IMR-90 (cell line): ENCODE measurements at places on chromosomes 5 and 9. TPM values are rescaled to one million over a fixed set of nuclear protein-coding genes. Genes with fewer than 3 reads are reported as not detected.

Gene ADAMTSL1
- 49.2 and 62.2 TPM in 2 replicates for total RNA-seq

Gene SLC44A1
- 19.4 and 21.7 TPM in 2 replicates for total RNA-seq

GRCh38 chr9:134165357-134166315, 1.3 kb upstream of the RNU6ATAC start:
- no peak overlapping the region for H3K27ac ChIP-seq
- H3K36me3 ChIP-seq: no peaks in the 10 kb centered on the region
- H3K4me3 ChIP-seq: no peak overlapping the region
- peaks cover 5% of the 10 kb centered on the region for H3K4me1 ChIP-seq
- peak; percentile 19 for DNase-seq

- no peaks in the 10 kb centered on the region for H3K36me3 ChIP-seq
- H3K27me3 ChIP-seq: no peaks in the 10 kb centered on the region
- H3K4me1 ChIP-seq: peaks cover 4% of the 10 kb centered on the region; the same call in 1 of the 2 replicates
- H3K4me3 ChIP-seq: no peak overlapping the region
- no peak for DNase-seq
These were observed 55.2 kb downstream of the PLK2 start for GRCh38 chr5:58404734-58405133.

GRCh38 chr9:93546356-93546755, 30.0 kb upstream of the PHF2 start:
- no peaks in the 10 kb centered on the region for H3K4me1 ChIP-seq
- H3K36me3 ChIP-seq: peaks cover 28% of the 10 kb centered on the region
- no peak overlapping the region for H3K27ac ChIP-seq
- H3K27me3 ChIP-seq: no peaks in the 10 kb centered on the region
- DNase-seq: no peak
- no peak overlapping the region for H3K4me3 ChIP-seq

DNA sequence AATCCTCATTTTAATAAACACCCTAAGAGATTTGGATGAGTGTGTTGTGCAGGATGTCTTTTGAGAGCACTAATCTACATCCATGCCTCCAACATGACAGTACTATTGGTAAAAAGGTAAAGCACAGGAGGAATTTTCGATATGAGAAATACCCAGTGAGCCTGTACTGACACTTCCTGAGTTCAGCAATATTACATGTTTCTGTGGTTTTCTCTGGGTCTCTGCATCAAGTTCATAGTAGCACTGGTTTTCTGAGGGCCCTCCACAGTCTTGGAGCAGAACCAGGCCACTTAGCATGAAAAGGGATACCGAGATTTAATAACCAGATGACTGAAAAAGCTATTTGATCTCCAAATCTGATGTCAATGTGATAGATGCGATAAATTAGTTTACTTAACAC, 524.1 kb downstream of the TMEM38B start:
- no peaks in the 10 kb centered on the region for H3K4me1 ChIP-seq
- H3K27me3 ChIP-seq: no peaks in the 10 kb centered on the region
- H3K27ac ChIP-seq: no peak overlapping the region
- no peak for DNase-seq
- H3K4me3 ChIP-seq: no peak overlapping the region

DNA sequence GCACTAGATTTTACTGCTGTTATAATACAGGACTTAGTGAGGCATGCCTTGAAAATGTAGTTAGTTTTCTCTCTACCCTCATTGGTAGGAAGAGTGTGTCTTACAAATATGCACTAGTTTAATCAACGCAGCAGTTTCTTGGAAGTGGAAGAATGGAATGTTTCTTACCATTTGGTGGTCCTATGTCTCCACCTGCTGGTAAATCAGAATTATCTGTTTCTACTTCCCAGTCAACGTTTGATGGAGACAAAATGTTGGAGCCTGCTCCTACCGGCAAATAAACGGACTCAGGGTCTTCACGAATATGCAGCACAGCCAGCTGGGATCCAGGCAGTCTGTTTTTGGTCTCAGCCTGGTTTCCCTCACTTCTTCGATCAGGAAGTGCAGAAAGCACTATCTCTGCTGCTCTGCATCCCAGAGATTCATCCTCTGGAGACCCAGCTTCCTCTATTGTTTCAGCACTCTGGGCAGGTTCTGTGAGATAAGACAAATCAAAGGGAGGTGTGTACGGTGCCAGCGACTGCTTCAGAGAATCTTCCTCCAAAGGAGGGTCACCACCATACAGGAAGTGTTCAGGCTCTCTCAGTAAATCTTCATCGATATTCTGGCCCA, 59.5 kb upstream of the PCA3 start:
- H3K27ac ChIP-seq: no peak overlapping the region
- no peaks in the 10 kb centered on the region for H3K36me3 ChIP-seq
- H3K4me1 ChIP-seq: no peaks in the 10 kb centered on the region
- H3K27me3 ChIP-seq: peaks cover 31% of the 10 kb centered on the region

- H3K27ac ChIP-seq: no peak overlapping the region
- no peaks in the 10 kb centered on the region for H3K36me3 ChIP-seq
- H3K4me1 ChIP-seq: peaks cover 2% of the 10 kb centered on the region; the same call in 1 of the 2 replicates
- H3K27me3 ChIP-seq: no peaks in the 10 kb centered on the region
- no peak overlapping the region for H3K4me3 ChIP-seq
These were observed 273.1 kb upstream of the HAPLN1 start for GRCh38 chr5:83993803-83994202.

GRCh38 chr5:163269624-163270023, 167.8 kb upstream of the CCNG1 start:
- H3K4me3 ChIP-seq: no peak overlapping the region
- no peaks in the 10 kb centered on the region for H3K36me3 ChIP-seq
- H3K27ac ChIP-seq: no peak overlapping the region
- H3K4me1 ChIP-seq: no peaks in the 10 kb centered on the region
- DNase-seq: no peak

Gene SGCD
- total RNA-seq: 10.6 TPM in 2 replicates

- peaks cover 14% of the 10 kb centered on the region for H3K36me3 ChIP-seq
- H3K4me1 ChIP-seq: no peaks in the 10 kb centered on the region
- no peak overlapping the region for H3K4me3 ChIP-seq
- H3K27me3 ChIP-seq: no peaks in the 10 kb centered on the region
- no peak for DNase-seq
These were observed 16.6 kb downstream of the ZNF131 start for GRCh38 chr5:43137326-43137725.

- H3K4me1 ChIP-seq: no peaks in the 10 kb centered on the region
- H3K4me3 ChIP-seq: no peak overlapping the region
- DNase-seq: peak; percentile 61
These were observed 130.1 kb downstream of the GAPVD1 start for GRCh38 chr9:125391704-125392103.

Gene SHB
- total RNA-seq: 6.1 and 7.8 TPM in 2 replicates

DNA sequence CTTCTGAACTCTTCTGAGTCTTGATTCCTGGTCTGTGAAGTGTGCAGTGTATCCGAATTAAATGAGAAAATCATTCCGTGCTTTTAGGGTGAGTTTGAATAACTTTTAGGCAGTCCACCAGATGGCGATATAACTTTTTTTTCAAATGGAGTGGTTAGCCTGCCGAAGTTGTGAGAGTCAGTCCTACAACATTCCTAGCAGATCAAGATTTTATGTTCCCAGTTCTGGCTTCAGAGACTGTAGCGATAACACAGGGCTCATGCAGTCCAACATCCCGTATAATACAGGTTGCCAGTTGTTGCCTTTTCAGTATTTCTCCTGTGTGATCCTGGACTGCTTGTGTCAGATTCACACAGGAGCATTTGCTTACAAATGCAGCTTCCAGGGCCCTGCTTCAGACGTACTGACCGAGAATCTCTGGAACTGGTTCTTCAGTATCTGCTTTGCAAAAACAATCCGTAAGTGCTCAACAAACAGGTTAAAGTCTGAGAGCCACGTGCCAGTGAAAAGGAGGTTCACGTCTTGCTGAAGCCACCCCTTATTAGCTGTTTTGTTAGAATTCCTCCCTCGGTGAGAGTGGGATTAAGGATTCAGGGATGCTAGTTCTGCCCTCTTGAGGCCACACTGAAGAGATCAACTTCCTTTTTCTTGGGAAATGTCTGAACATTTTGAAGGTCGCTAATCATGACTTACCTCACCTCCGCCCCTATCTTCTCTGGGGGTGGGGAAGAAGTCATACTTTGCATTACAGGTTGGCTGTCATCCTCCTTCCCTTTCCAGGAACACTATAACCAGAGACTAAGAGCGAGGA, 22.8 kb downstream of the SMIM3 start:
- H3K27me3 ChIP-seq: no peaks in the 10 kb centered on the region
- DNase-seq: peak; percentile 77
- H3K36me3 ChIP-seq: peaks cover 7% of the 10 kb centered on the region
- peak overlapping the region; percentile 54 for H3K27ac ChIP-seq
- peaks cover 8% of the 10 kb centered on the region for H3K4me1 ChIP-seq
- H3K4me3 ChIP-seq: peak overlapping the region; percentile 36

GRCh38 chr5:84603568-84604185, 219.0 kb upstream of the EDIL3 start:
- H3K27me3 ChIP-seq: no peaks in the 10 kb centered on the region
- H3K27ac ChIP-seq: no peak overlapping the region
- no peak overlapping the region for H3K4me3 ChIP-seq
- peak; percentile 88 for DNase-seq
- no peaks in the 10 kb centered on the region for H3K4me1 ChIP-seq

Gene DMRTA1
- under 0.01 TPM in 2 replicates for total RNA-seq

Gene IFNB1
- not detected in 2 replicates for total RNA-seq

Gene FAT2
- total RNA-seq: under 0.01 TPM in 2 replicates

GRCh38 chr5:173239233-173239593, 4.2 kb upstream of the NKX2-5 start:
- no peak overlapping the region for H3K27ac ChIP-seq
- no peak for DNase-seq
- H3K4me1 ChIP-seq: peaks cover 2% of the 10 kb centered on the region; the same call in 1 of the 2 replicates
- no peak overlapping the region for H3K4me3 ChIP-seq
- no peaks in the 10 kb centered on the region for H3K36me3 ChIP-seq

- no peak for DNase-seq
- H3K27me3 ChIP-seq: peaks cover 8% of the 10 kb centered on the region
- peaks cover 12% of the 10 kb centered on the region; the same call in 1 of the 2 replicates for H3K4me1 ChIP-seq
- no peaks in the 10 kb centered on the region for H3K36me3 ChIP-seq
- no peak overlapping the region for H3K27ac ChIP-seq
These were observed 15.9 kb upstream of the GPX3 start for GRCh38 chr5:151004499-151004898.

- H3K4me1 ChIP-seq: peaks cover 13% of the 10 kb centered on the region
- H3K4me3 ChIP-seq: no peak overlapping the region
- no peaks in the 10 kb centered on the region for H3K27me3 ChIP-seq
- no peaks in the 10 kb centered on the region for H3K36me3 ChIP-seq
- no peak overlapping the region; the same call in 1 of the 2 replicates for H3K27ac ChIP-seq
These were observed 20.2 kb downstream of the SIL1 start for GRCh38 chr5:139177809-139178588.

GRCh38 chr5:143217804-143218160, 185.7 kb downstream of the NR3C1 start:
- H3K4me1 ChIP-seq: peaks cover 12% of the 10 kb centered on the region
- H3K36me3 ChIP-seq: no peaks in the 10 kb centered on the region
- H3K27me3 ChIP-seq: no peaks in the 10 kb centered on the region
- no peak for DNase-seq

GRCh38 chr5:17929171-17929570, 294.9 kb downstream of the TAF11L14 start:
- H3K27me3 ChIP-seq: no peaks in the 10 kb centered on the region
- H3K4me3 ChIP-seq: no peak overlapping the region
- no peaks in the 10 kb centered on the region for H3K4me1 ChIP-seq

Gene GPR21
- 0.28 and 0.90 TPM in 2 replicates for total RNA-seq

- H3K27ac ChIP-seq: no peak overlapping the region
- peaks cover 9% of the 10 kb centered on the region for H3K4me1 ChIP-seq
- no peaks in the 10 kb centered on the region for H3K27me3 ChIP-seq
- DNase-seq: peak; percentile 49
- no peak overlapping the region for H3K4me3 ChIP-seq
These were observed 97.5 kb downstream of the COL5A1 start for GRCh38 chr9:134738869-134739659.

Gene PCDHGA1
- total RNA-seq: 0.83 and 0.90 TPM in 2 replicates

Gene ZDHHC11B
- not detected in 2 replicates for total RNA-seq
